ENCODE measurements at places on chromosomes 5 and 9. TPM values are rescaled to one million over a fixed set of nuclear protein-coding genes. Genes with fewer than 3 reads are reported as not detected.

Gene MSX2
- 0.93 TPM for total RNA-seq

Gene FAM221B
- not detected for total RNA-seq

Gene SLC6A3
- 0.32 TPM for total RNA-seq

Gene LCN9
- 2.4 TPM for total RNA-seq

Gene ZNF608
- total RNA-seq, result 213 TPM

DNA sequence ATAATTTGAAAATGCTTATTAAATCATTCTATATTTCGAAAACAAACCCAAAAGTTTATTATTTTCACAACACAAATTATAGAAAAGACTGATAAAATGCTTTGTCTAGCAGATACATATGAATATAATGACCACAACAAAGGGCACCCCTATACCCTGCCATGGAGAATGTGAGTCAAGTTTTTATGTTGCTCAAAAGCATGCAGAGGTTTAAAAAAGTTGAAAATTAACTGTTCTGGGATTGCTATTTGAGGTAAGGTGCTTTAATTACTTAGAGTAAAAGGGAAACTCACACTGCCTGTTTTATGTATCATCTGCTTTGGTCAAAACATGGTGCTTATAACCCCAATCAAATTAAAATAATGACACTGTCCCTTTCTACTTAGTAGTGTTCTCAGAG is 41.0 kb downstream of the MLANA start:
- H3K4me3 ChIP-seq, result no peak overlapping the region
- H3K27ac ChIP-seq, result no peak overlapping the region
- H3K27me3 ChIP-seq, result no peaks in the 10 kb centered on the region

DNA sequence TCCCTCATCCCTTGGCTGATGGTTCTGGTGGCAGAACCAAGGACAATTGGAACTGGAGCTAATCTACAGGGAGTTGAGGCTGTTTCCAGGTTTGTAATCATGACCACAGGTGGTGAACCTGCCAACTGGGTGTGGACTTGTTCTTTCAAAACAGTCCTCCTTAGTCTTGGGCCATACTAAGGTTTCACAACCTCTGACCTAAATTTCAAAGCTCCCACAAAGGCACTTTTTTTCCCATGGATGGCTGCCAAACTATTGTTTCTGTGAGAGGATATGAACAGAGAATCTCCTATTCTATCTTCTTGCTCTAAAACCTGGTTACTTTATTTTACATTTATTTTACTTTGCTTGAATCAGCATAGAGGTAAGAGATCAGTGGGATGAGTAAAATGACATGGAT is 106.5 kb upstream of the IZUMO3 start:
- no peaks in the 10 kb centered on the region for H3K36me3 ChIP-seq
- H3K27me3 ChIP-seq, result no peaks in the 10 kb centered on the region
- H3K27ac ChIP-seq, result no peak overlapping the region
- DNase-seq, result no peak
- no peaks in the 10 kb centered on the region for H3K4me1 ChIP-seq

DNA sequence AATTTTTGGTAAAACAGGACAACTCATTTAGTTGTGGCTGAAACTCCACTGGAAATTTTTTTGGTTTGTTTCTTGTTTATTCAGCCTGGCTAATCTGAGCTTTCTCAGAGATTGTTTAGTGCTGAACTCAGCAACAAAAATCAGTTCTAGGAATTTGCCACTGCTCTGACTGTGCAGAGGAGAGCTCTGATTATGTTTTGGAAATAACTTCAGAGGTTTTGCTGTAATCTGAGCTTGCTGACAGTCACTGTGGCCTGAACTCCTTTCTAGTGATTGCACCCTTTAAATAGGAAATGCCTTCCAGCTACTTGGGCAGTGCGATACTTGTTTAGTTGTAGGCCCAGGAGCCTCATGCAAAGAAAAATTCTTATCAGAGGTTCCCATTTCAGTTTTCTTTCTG is 60.2 kb downstream of the OSTF1 start:
- H3K27ac ChIP-seq, result no peak overlapping the region
- H3K4me1 ChIP-seq, result peaks cover 5% of the 10 kb centered on the region
- H3K4me3 ChIP-seq, result no peak overlapping the region
- H3K36me3 ChIP-seq, result no peaks in the 10 kb centered on the region

DNA sequence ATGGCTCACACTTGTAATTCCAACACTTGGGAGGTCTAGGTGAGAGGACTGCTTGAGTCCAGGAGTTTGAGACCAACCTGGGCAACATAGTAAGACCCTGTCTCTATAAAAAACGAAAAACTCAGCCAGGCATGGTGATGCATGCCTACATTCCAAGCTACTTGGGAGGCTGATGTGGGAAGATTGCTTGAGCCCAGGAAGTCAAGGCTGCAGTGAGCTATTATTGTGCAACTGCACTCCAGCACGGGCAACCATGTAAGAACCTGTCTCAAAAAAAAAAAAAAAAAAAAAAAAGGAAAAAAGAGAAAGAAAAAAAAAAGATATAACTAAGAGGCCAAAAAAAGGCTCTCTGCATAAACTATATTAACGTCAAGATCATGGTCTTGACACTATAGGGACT is 27.3 kb downstream of the GIN1 start:
- no peaks in the 10 kb centered on the region for H3K27me3 ChIP-seq
- H3K4me3 ChIP-seq, result no peak overlapping the region
- no peaks in the 10 kb centered on the region for H3K36me3 ChIP-seq

DNA sequence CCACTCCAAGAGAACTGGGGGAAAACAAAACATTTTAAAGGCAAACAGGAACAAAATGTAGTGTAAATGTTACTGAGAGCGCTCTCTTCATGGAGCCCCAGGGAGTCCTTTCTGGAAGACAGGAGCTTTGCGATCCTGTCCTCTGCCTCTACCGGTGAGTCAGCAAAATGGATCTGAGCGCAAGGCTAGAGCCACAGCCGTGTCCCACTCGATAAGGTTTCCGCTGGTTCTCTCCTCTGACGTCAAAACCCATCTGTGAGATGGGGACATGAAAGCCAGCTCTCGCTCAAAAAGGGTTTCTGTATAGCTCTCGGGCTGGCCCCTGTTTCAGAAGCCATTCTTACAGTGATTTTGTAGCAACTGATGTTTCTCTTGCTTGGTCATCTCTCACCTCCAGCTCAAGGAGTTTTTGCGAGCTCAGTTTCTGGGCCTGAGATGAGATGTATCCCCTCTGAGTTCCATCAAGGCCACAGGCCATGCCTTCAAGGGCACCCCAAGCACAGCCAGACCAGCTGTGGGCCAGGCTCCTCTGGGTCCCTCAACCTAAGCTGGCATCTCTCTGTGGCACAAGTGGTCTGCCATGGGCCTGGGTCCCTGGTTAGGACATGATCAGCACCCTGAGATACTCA is 101.6 kb downstream of the FSTL4 start:
- no peaks in the 10 kb centered on the region for H3K36me3 ChIP-seq
- H3K4me3 ChIP-seq, result no peak overlapping the region
- H3K27ac ChIP-seq, result no peak overlapping the region
